Body of pancreas (tissue), 4 donors: ENCODE measurements at places on chromosomes 7 and 10. TPM values are rescaled to one million over a fixed set of nuclear protein-coding genes. Genes with fewer than 3 reads are reported as not detected.

DNA sequence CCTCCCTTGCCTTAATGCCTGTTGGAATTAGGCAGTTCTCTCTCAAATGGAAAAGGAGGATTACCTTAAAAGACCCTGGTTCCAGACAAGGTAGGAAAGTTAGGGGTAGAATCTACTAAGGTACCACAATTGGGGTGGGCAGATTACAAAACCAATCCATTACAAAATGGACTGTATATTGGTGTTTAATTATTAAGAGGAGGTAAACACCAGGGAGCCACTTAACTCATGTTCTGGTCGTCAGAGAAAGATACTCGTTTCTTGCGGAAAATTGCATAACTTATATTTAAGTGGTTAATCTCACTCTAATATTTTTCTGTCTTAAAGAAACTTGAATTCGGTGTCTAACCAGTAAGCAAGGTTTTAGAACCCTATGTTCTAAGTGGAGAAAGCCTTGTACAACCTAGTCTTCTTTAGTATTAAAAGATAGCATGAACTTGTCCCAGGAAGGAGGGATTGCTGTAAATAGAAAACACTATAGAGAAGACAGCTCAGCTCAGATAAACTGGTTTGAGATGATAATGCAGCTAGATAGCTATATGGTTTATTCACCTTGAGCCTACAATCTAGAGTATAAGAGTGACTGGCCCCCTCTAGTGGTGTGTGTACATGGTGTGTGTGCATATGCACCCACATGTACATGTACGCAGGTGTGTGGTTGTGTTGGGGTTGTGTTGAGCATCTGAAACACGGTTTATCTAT lies 58.0 kb upstream of the STRIP2 start:
- DNase-seq = peak; percentile 70

LFNG gene
- 142 TPM for total RNA-seq

DNA sequence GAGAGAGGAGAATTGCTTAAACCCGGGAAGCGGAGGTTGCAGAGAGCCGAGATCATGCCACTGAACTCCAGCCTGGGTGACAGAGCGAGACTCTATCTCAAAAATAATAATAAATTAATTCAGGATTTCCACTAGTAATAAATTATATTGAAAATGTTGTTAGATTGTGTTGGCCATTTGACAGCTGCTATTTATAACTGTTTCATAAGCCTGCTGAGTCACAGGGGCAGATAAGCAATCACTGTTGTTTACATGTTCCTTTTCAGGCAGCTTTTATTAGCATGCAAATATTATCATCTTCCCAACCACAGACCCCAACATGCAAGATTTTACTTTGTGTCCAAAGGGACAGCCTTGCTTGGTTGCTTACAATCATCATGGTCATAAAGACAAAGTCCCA lies 49.5 kb upstream of the ZNF138 start:
- no peak for DNase-seq

GRCh38 chr7:147400221-147400689 lies 1190.3 kb upstream of the C7orf33 start:
- DNase-seq = no peak

GATA3 gene
- 0.66 TPM for total RNA-seq

GRCh38 chr10:17100586-17100985 lies 29.0 kb downstream of the CUBN start:
- DNase-seq = no peak

DNA sequence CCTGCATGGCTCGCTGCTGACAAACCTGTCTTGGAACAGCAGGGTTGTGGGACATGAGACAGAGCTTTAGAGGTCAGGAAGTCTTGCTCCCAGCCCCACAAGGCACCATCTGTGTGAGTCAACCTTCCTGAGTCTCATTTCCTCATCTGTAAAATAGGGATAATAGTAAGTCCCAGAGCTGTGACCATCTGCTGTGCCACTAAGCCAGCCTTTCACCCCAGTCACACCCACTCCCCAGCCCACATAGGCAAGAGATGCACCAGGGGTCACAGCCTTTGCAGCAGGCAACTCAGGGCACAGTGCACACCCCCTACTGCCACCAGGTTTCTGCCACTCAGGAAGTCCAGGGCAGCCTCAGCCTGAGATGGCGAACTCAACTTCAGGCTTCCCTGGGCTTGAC lies 29.4 kb upstream of the CDH23 start:
- DNase-seq = no peak

- DNase-seq = no peak
Measured at GRCh38 chr10:88260329-88261051, 322.6 kb downstream of the RNLS start.

LIPF gene
- not detected for total RNA-seq

GRCh38 chr10:112394475-112394875 lies 20.6 kb downstream of the ACSL5 start:
- no peak for DNase-seq

- DNase-seq = no peak
Measured at GRCh38 chr7:26897928-26898327, 33.5 kb upstream of the SKAP2 start.

DNA sequence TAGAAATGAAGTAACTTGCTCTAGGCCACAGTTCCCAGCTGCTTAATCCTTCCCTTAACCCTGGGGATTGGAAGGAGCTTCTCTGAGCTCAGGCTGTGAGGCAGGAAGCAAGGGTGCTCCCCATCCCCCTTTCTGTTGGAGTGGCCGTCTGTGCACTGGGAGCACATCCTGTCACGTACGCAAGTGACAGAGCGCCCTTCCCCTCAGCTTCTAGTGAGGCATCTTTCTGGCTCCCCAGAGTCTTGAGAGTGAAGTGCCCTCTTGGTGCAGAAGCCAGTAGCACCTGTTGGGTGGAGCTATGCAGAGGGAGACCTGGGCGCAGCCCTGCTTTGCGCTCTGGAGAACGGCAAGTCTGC lies 47.8 kb downstream of the SHH start:
- DNase-seq = no peak

DNA sequence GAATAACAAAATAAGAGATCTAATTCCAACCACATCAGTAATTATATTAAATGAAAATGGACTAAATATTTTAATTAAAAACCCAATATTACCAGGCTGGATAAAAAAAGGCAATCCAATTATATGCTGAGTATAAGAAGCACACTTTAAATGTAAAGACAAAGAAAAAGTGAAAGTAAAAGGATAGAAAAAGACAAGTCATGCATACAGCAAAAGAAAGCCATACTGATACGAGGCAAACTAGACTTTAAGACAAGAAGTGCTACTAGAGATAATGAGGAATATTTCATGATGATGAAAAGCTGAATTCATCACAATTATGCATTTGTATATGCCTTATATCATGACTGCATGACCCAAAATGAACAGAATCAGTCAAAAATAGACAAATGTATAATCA lies 628.6 kb downstream of the PHTF2 start:
- DNase-seq = no peak

LDB3 gene
- total RNA-seq = 0.78 TPM

OR2A5 gene
- total RNA-seq = not detected

GRCh38 chr10:92832121-92832520 lies 16.2 kb upstream of the EXOC6 start:
- DNase-seq = no peak

GRCh38 chr7:10973942-10974911 lies 555 bp downstream of the PHF14 start:
- peak; percentile 26 for DNase-seq

GPR15LG gene
- total RNA-seq = not detected
